Activated CD8-positive, alpha-beta memory T cell treated with anti-CD3 and anti-CD28 coated beads for 1 hour (primary cell): ENCODE measurements at places on chromosomes 6 and 20.
A peak's percentile ranks its signal among the peaks of the same experiment; 100 is the strongest.

DNA sequence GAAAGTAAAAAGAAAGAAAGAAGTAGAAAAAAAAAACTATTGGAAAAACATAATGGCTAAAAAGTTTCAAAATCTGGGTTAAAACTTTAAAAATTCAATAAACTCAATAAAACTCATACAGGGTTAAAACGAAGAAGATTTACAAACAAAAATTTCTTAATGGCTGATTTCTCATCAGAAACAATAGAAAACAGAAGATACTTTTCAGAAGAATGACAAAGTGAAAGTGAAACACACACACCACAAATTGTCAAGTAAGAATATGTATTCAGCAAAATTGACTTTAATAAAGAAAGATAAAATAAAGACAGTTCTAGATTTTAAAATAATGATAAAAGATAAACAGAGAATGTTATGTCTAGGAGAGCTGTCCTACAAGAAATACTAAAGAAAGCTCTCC is 618.9 kb upstream of the GJE1 start:
- no peak for DNase-seq

DNA sequence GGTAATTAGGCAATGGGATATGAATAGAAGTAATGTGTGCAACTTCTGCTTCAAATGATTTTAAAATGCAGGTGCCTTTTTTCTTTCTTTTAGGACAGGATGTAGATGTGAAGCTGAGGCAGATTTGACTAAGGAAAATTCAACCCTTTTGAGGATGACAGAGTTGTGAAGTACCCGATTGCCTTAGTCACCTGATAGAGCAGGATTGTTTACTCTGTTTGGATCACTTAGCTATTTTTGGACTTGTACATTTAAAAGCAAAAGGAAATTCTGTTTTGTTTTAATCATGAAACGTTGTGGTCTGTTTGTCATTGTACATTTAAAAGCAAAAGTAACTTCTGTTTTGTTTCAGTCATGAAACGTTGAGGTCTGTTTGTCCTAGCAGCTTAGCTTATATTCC is 143.4 kb downstream of the FAM83B start:
- DNase-seq: no peak

- DNase-seq: no peak
Observed at GRCh38 chr6:47007657-47008396, 34.3 kb downstream of the ADGRF1 start.

DNA sequence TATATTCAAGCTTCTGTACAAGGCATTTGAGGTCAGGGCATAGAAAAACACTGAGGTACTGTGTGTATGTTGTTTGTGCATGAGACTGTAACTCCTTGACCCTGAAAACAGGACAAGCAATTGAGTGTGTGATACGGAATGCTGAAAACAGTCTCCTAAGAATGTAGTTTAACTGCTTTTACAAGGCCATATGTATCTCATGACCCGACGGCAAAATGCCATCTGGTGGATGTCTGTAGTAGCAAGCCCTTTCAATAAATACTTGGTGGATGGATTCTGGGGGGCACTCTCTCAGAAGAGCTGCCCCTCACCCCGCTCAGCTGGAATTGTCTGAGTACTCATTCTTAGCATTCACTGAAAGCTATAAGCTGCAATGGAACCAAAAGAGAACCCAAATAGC is 69.3 kb upstream of the EYS start:
- DNase-seq: no peak

DNA sequence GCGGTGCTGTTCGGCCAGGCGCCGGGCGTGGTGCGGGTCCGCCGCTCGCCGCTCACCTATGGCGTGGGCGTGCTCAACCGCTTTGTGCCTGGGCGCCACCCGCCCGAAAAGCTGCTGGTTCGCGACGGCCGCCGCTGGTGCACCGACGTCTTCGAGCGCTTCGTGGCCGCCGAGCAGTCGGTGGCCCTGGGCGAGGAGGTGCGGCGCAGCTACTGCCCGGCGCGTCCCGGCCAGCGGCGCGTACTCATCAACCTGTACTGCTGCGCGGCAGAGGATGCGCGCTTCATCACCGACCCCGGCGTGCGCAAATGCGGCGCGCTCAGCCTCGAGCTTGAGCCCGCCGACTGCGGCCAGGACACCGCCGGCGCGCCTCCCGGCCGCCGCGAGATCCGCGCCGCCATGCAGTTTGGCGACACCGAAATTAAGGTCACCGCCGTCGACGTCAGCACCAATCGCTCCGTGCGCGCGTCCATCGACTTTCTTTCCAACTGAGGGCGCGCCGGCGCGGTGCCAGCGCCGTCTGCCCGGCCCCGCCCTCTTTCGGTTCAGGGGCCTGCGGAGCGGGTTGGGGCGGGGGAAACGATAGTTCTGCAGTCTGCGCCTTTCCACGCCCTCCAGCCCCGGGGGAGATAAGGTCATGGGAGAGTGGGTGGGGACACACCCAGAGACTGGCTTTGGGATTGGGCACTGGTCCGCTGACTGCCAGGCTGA is 15.7 kb downstream of the ADISSP start:
- DNase-seq: peak; percentile 14

- DNase-seq: no peak
Observed at GRCh38 chr6:55014321-55015088, 159.8 kb upstream of the HCRTR2 start.

DNA sequence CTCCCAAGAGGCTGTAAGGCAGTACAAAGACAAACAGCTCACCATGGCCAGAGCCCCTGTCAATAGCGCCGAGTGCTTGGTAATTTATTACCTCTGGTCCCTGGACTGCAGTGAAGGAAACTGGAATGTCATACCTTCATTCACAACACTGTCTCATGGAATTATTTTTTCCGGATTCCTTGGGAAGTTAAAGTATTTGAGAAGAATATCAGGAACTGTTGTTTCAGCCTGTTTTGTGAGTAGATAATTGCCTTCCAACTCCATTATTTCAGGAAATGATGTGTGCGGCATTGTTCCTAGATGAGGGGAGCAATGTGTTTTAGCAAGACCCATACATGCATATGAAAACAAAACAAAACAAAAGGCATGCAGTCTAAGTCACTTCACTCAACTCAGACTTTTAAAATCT is 64.0 kb downstream of the BLOC1S5 start:
- no peak for DNase-seq

- DNase-seq: peak; percentile 8
Observed at GRCh38 chr6:45310118-45310788, 17.9 kb upstream of the RUNX2 start.

GRCh38 chr6:169320013-169320412 is 66.4 kb upstream of the THBS2 start:
- DNase-seq: no peak
